ENCODE measurements at places on chromosomes 11 and 22.

DNA sequence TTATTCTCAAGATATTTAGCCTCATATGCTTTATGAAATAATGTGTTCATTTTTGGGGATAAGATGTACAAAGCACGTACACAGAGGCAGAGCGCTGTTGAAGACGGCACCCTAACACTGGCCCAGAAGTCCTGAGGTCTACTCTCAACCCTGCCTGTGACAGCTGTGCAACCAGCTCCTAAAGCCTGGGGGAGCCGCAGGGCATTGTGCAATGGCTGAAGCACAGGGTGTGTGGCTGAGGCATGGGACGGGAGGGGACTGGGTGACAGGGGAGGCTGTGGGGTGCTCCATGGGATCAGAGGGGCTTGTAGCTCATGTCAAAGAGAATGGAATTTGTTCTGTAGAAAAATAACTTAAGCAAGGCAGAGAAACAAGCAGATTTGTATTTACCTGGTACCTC lies 27.7 kb downstream of the FAM227A start:
- DNase-seq = no peak

- DNase-seq = no peak
Measured at GRCh38 chr11:64235437-64236161, 1.2 kb downstream of the VEGFB start.

DNA sequence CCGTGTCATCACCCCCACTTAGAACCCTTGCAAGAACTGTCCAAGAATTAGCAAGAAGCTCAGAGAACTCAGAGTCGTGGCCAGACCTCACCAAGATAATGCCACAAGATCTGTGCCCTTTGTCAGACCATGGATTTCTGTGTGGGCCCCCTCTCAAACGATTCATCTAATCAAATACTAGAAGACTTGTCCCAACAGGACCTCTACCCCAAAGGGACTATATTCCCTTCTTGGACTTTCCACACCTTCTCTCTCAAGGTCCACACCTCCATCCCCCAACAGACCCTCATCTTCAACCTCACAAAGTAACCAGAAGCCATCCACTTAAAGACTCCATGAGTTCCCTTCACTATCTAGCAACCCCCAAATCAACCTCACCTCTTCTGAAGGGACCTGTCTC lies 2.8 kb downstream of the POLR3H start:
- no peak for DNase-seq

- DNase-seq = no peak
Measured at GRCh38 chr11:94599510-94599909, 32.3 kb downstream of the PIWIL4 start.

DNA sequence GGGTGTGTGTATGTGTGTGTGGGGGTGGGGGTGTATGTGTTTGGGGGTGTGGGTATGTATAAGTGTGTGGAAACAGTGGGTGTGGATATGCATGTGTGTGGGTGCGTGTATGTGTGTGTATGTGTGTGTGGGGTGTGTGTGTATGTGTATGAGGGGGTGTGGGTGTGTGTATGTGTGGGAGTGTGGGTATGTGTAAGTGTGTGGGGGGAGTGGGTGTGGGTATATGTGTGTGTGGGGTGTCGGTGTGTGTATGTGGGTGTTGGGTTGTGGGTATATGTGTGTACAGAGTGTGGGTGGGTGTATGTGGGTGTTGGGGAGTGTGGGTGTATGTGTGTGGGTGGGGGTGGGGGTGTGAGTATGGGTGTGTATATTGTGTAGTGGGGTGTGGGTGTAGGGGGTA lies 206.0 kb downstream of the OPCML start:
- DNase-seq = no peak

DNA sequence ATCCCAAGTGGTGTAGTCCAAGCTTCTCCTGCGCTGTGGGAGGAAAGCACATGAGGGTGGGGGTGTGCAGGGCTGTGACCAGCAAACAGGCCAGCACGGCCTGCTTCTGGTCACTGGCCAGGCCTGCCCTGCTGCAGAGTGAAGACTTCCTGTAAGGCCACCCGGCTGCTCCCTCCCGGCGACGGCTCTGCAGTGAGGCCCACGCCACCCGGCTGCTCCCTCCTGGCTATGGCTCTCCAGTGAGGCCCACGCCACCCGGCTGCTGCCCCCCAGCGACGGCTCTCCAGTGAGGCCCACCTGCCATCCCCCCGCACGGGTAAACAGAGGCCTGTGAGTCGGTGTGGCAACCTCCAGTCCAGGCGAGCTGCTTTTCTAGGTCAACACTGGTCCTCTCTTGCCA lies 31.4 kb upstream of the BRSK2 start:
- no peak for DNase-seq

DNA sequence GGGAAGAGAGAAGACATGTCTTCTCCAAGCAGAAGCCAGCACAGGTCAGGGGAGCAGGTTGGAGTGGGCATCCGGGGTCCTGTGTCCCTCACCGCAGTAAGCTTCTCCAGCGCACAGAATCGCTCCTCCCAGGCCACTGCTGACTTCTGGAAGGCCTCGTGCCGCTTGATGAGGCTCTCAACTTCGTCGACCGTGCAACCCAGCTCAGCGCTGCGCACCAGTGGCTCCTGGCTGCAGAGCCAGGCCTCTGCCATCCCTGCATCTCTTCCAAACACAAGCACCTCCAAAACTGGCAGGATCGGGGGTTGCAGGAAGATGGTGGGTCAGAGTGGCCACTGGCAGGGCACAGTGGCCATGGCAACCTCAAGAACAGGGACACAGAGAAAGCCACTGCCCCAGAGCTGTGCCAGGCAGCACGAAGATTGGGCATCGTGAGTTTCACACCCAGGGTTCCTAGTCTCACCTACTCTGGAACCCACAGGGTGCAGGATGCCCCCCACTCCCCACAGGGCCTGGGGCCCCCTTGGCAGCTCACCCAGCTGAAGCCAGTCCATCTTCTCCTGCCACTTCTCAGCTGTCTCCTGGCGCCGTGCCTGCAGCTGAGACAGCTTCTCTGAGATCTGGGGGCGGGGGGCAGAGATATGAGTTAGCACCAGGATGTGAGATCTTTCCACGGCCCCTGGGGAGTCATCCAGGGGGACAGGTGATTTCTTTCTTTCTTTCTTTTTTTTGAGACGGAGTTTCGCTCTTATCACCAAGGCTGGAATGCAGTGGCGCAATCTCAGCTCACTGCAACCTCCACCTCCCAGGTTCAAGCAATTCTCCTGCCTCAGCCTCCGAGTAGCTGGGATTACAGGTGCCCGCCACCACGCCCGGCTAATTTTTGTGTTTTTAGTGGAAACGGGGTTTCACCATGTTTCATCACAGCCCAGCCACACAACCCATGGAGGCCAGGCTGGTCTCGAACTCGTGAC lies 11.2 kb upstream of the RBM4B start:
- DNase-seq = no peak

DNA sequence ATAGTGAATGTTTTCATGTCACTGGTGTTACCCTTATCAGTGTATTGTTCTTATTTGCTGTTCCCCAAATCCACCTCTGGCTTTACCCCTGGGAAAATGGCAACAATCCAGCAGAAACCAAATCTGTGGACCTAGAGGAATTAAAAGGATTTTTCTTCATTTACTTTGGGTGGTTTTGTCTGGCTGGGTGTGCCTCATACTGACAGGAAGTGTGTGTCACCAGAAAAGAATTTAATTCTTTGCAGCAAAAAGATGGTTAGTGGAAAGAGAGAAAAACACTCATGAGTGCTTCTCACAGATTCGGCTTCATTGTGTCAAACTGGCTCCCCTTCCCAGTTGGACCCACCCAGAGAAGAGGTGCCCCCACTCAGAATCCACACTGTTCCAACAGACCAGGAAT lies 38.9 kb downstream of the FZD4 start:
- DNase-seq = no peak

DNA sequence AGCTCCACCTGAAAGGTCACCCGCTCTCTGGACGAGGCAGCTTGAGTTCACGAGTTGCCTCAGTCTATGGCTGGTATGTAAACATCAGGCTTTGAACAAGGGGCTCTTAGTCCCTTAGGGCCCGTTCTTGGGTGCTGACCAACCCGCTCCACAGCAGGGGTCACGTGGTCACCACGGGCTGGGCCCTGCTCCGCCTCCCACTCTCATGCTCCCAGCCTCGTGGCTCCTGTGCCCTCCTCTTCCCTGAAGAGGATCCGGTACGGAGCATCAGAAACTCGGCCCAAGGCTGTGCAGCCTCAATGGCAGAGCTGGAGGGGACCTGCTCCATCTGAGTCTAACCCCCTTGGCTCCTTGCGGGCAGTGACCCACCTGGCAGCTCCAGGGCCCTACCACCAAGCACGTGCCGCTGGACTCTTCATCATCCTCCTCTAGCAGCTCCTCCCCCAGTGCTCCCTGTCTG lies 54.2 kb upstream of the TTLL12 start:
- no peak for DNase-seq

GRCh38 chr22:47716890-47717615 lies 954.6 kb downstream of the TBC1D22A start:
- no peak for DNase-seq

- DNase-seq = no peak
Measured at GRCh38 chr11:1253103-1253485, 30.2 kb downstream of the MUC5B start.

GRCh38 chr22:26095256-26095956 lies 73.9 kb upstream of the SEZ6L start:
- no peak for DNase-seq

GRCh38 chr22:17167486-17167885 lies 8.4 kb upstream of the HDHD5 start:
- DNase-seq = no peak

GRCh38 chr11:68970921-68971636 lies 9.7 kb downstream of the MRGPRD start:
- no peak for DNase-seq

- no peak for DNase-seq
Measured at GRCh38 chr22:29870574-29870973, 12.4 kb upstream of the MTMR3 start.

- DNase-seq = no peak
Measured at GRCh38 chr11:15665368-15665871, 550.7 kb downstream of the INSC start.

GRCh38 chr11:10021563-10021962 lies 272.5 kb downstream of the SBF2 start:
- no peak for DNase-seq

GRCh38 chr22:39462443-39463221 lies 5.8 kb downstream of the MGAT3 start:
- no peak for DNase-seq

DNA sequence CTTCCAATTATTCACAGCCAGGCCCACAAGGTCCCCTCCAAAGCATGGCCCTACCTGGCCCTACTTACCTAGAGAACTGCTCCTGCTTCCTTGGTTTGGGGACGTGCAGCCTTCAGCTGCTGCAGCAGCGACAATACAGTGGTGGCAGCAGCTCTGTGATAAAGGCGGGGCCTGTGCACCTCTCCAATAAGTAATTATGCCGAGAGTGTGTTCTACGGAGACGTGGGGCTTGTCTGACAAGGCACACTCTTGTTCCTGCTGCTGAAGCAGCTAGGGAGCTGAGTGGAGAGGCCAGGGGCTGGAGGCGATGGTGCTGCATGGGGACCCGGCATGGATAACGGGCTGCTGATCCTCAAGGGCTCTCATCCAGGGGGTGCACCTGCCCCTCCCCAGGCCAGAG lies 98.0 kb upstream of the THY1 start:
- DNase-seq = no peak

- DNase-seq = no peak
Measured at GRCh38 chr11:125382822-125383221, 113.2 kb downstream of the FEZ1 start.

- DNase-seq = no peak
Measured at GRCh38 chr11:69283446-69283845, 10.5 kb upstream of the MYEOV start.

DNA sequence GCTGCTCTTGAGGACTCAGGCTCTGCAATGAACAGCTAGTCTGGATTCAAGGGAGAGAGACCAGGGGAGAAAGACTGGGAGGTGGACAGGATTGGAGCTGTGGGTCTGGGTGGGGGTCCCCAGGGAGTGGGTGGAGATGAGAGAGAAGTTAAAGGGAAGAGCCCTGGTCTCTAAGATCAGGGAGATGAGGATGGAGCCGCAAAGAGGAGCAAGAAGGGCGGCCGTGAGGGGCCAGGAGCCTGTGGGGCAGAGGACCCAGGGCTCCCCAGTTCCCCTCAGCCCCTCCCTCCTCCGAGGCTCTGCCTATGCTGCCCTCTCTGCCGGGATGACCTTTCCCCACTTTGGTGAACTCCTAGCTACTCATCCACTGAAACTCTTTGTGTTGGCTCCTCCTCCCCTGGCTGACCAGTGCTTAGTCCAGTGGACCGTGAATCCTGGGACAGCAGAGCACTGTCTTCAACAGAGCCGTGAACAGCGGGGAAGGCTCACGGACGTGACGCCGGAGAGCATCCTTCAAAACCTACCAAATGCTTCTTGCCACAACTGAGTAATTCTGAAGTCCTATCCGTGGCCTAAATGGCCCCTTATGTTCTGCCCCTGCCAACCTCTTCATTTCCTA lies 16.4 kb upstream of the RFPL3 start:
- no peak for DNase-seq

DNA sequence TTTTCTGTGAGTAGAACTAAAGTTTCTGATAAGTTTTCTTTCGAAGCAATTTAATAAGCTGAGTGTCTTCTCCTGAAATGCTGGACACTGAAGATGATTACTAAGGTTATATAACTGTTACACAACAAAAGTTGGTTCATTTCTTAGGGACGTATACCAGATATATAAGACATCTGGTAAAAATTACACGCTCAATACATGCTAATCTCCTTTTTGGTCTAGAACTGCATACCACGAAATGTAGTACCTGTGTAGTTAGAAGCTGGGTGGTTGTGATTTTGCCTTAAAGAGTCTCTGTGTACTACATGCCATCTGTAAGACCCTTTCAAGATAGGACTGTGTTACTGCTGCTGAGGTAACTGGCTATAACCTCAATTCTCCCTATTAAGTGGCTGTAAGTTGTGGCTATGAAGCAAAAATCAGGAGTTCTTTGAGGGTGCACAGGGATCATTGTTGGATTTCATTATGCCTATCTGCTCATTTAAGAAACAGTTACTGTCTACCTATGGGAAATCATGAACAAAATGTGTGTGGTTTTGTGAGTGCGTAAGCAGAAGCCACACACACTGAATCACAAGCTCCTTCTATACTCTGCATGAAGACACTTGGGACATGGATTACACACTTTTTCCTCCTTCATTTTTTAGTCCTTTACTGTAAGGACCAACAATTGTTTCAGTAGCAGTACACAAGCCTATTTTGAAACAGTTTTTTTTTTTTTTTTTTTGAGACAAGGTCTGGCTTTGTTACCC lies 195.9 kb downstream of the SWAP70 start:
- DNase-seq = no peak

- DNase-seq = no peak
Measured at GRCh38 chr22:39745789-39746188, 147.8 kb downstream of the ENTHD1 start.

GRCh38 chr11:64324692-64325469 lies 7.0 kb downstream of the PRDX5 start:
- no peak for DNase-seq

- peak; percentile 43 for DNase-seq
Measured at GRCh38 chr22:37843741-37844089, 419 bp downstream of the ANKRD54 start.

All from stimulated activated CD4-positive, alpha-beta T cell treated with anti-CD3 and anti-CD28 coated beads, Interleukin-4, amount 100 ng/mL, for 48 hours (primary cell).